ENCODE measurements at places on chromosomes 16 and 17.

DNA sequence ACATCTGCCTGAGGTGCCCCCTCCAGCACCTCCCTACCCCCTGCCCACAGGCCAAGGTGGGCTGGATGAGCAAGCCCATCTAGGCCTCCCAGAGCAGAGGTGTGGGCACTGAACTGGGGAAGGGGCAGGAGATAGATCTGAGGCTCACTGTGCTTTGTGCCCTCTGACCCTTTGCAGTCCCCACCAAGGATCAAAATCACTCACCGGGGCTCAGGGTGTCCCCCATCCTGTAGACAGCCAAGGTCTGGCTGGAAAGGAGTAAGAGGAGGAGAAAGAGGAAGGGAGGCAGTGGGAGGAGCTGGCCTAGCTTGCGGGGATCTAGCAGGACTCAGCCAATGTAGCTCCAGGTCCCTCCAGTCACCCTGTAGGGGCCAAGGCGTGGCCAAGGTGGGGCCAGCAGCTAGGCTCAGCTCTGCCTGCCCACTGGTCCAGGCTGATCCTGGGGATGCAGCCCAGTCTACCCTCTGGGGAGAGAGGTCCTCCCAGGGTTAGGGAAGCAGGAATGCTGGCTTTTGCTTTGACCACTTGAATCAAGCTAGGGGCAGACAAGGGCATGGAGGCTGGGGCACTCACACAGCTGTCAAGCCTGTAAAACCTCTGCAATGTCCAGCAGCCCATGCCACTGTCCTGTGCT lies 1.8 kb downstream of the SLC12A4 start:
- DNase-seq, result no peak

DNA sequence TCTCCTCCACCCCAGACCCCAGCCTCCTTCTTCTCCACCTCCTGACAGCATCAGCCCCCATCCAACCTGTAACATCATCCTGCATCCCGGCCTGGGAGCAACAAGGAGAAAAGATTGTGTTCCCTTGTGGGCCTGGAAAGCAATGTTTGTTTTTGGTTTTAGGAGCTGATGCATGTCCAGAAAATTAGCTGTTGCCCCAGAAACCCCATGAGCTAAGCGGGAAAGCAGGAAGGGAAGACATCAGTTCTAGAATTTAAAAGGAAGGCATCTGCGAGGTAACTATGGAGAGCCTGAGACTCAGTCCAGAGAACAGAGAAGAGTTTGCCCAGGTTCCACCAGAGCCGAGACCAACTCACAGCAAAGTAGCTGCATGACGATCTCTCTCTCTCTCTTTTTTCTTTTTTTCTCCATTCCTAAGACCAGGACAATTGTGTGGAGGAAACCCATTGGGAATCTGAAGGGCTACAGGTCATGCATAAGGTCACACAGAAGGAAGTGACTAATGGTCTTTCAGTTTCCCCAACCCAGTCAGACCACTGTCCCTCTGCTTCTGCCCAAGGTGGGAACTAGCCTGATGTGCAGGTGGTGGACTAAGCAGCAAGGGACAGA lies 124.4 kb downstream of the SLC39A11 start:
- DNase-seq, result no peak

DNA sequence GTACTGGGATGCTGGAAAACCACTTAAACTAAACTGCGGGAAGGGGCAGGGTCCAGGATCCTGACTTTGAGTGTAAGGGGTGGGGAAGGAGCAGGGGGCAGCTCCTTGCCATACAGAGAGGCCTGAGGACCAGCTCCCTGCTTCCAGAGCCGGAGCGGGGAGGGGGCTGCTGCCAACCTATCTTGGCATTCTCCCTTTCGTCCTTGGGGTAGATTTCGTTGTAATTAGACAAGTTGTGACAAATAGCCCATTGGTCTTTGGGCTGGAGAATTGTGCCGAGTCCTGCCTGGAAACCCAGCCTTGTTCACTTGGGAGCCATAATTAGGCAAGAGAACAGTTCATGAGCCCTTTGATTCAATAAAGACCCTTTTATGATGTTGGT lies 175.5 kb downstream of the RAB11FIP4 start:
- DNase-seq, result no peak

- no peak for DNase-seq
These were observed at the start of gene METTL23 for GRCh38 chr17:76726776-76727718. TSS of gene METTL23 (plus strand) at chr17:76726839. CDS start at chr17:76729711, 2,872 bp downstream.

- DNase-seq, result no peak
These were observed 412.8 kb downstream of the ZFHX3 start for GRCh38 chr16:72635104-72635503.

DNA sequence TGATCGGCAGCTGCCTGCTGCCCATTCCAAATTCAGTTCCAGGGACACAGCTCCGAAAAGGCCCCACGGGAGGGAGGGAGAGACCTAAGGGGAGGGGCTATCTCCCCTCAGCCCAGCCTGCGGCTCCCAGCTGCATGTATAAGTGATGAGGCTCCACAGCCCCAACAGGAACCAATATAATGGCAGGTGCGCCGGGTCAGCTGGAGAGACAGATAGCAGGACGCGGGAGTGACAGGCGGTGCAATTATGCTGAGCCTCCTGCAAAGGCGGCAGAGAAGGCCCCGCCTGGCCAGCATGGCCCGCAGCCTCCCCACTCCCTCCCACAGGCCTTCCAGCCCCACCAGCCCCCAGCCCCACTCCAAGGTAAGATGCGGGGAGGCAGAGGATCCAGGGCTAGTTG lies 8.1 kb upstream of the C1QL1 start:
- DNase-seq, result no peak

GRCh38 chr17:2971851-2972250 lies 91.6 kb downstream of the OR1D5 start:
- DNase-seq, result no peak

- no peak for DNase-seq
These were observed 48.0 kb downstream of the SF3B3 start for GRCh38 chr16:70571623-70572022.

GRCh38 chr17:12667299-12667958 lies 1.7 kb downstream of the MYOCD start:
- peak; percentile 33 for DNase-seq

- DNase-seq, result no peak
These were observed 215.9 kb upstream of the GSE1 start for GRCh38 chr16:85396879-85397871.

DNA sequence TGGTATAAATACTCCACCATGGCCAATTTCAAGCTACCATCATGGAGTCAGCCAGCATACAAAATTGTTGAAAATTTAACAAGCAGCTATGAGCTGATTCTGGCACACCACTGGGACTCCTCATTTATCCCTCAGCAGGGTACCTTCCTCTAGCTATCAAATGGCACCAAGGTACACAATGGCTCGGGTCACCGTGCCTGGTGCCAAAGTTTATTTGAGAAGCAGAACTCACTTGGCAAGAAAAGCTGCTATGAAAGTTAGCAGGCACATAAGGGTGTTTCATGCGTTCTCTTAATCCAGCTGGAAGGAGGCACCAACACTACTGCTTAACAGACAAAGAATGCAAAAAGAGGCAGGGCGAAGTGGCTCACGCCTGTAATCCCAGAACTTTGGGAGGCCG lies 51.6 kb downstream of the IKZF3 start:
- no peak for DNase-seq

DNA sequence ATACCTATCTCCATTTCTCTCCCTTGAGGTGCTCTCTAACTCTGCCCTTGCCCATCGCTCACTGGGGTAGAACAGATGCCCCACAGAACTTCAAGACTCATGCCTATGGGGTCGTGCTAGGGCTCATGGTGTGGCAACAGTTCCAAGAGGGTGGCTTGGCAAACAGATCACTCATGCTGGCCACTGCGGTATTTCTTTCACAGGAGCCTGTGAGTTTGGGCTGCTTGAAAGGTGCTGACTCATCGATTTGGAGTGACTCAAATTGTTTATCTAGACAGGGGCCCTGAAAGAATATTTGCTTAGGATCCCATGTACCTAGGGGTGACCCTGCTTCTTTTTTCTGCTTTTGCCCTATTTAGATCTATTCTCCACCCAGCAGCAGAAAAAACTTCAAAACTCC lies 69.9 kb downstream of the IRX5 start:
- DNase-seq, result peak; percentile 35

DNA sequence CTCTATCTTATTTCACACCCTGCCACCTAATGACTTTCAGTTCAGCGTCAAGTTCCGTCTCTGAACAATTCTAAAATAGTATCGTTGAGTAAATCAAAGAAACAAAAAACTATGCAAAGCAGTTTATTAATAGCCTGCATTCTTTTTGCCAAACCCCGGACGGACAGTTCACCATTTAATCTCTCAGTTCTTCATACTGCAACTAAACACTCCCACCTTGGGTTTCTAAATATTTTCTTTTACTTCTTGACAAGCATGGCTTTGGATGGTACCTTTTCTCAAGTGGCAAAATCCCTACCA lies 1.2 kb downstream of the MYH11 start:
- no peak for DNase-seq

GRCh38 chr16:82340531-82340930 lies 170.5 kb upstream of the MPHOSPH6 start:
- DNase-seq, result no peak

GRCh38 chr16:12511308-12511707 lies 292.4 kb downstream of the CPPED1 start:
- DNase-seq, result no peak

GRCh38 chr16:14529010-14529669 lies 100.9 kb downstream of the PARN start:
- DNase-seq, result peak; percentile 86
